Prostate gland (tissue), 2 donors: ENCODE measurements at places on chromosomes 1 and 21.

DNA sequence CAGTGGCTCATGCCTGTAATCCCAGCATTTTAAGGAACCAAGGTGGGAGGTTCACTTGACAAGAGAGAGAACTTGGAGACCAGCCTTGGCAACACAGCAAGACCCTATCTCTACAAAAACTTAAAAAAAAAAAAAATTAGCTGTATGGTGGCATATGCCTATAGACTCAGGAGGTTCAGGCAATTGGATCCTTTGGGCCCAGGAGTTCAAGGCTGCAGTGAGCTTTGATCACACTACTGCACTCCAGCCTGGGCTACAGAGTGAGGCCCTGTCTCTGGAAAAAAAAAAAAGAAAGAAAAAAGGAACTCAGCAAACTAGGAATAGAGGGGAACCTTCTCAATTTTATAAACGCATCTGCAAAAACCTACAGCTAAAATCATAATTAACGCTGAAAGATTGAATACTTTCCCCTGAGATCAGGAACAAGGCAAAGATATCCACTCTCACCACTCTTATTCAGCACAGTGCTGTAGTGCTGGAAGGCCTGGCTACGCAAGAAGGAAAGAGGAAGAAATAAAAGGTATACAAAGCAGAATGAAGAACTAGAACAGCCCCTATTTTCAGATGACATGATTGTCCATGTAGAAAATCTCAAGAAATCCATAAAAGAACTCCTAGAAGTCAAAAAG lies 21.6 kb downstream of the HSF2BP start:
- no peak for DNase-seq

DNA sequence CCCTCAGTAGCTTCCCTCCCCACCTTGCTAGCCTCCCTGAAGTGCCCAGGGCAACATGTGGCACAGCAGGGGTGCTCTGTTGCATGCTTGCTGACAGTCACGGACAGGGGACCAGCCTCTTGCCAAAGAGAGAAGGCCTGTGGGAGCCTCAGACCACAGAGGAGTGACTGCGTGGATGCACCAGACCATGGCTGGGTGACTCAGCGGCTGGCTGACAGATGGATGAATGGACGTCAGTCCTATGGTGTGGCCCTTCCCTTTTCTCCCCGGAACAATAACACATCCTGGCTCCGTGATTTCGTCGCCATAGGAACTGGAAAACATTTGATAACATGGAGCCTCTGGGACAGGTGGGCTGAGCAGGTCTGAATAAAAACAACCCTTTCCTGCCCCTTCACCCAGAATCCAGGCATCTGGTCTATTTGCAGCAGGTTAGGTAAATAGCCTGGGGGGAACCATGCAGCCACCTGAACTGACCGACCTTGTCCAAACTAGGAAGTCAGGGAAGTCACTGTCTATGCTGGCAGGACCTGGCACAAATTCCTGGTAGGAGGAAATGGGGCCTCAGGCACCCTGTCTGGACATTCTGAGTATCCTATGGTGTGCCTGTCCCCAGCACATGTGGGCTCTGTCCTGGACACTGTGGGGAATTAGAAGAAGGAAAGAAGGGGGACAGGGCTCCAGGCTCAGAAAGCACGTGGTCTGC lies 53.3 kb downstream of the NENF start:
- DNase-seq = no peak

DNA sequence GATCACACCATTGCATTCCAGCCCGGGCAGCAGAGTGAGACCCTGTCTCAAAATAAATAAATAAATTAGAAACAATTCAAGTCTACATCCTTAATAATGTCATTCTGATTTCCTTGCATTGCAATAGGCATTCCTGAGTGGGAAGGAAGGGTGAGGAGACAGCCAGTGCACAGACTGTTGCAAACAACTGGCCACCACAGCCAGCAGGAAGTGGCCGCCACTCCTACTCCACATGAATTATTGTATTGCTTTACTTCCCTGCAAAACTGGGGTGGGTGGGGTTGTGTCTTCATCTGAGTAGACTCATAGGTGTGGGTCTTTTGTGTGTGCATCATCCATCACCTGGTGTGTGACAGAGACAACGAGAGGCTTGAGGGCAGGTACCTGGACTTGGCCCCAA lies 60.1 kb downstream of the OPTC start:
- DNase-seq = no peak

DNA sequence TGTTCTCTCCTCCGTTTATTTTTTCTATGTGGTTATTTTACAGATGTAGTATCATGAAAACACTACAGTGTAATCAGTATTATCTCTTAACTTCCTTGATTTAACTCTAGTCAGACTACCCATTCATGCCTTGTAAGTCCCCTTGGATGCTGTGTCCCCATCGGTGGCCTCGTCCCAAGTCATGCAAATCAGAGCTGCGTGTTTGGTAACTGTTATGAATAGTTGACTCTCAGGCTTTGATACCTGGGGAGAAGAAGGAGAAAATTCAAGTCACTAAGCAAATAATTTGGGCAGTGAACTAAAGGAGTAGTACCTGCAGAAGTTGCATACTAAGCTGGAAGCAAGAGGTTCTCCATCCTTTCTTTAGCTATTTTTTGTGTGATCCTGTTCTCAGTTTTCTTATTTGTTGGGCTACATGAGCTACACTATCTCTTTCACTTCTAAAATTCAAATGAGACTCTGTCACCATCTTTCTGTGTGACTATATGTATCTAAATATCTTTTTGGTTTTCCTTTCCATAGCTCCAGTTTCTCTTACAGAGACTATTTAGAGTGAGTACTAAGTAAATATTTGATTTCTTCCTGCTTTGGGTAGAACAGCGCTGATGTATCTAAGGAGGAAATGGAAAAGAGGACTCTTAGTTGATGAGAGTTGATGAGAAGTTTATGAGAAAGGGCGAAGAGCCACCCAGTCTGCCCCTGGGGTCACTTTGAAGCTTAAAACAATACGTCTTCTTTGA lies 50.9 kb downstream of the VANGL2 start:
- DNase-seq = no peak

DNA sequence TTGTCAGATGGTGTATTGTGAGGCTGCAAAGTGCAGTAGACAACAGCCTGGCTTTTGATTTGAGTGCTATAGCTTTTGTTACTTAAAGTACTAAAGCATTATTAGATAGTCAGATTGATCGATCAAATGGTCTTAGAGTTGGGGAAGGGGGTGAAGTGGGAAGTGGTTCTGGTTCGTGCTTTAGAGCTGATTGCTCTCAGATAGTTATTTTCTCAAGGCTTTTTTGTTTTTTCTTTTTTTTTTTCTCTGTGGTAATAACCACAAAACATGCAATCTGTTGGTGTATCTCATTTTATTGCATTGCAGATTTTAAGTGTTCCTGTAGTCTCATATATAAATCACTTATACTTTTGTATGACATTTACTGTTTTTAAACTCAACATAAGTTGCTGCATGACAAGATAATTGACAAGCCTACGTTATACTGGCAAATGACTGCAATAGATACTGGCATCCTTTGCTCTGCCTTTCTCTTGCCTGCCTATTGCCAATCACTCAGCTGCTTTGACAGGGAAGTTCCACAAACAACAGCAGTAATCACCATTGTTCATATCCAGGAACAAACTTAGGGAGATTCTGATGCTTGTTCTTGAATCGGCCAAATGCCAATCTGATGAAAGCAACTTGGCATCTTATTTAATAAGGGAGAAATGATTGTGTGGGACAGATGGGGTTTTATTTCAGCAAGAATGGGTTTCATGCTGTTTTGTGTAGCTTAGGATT lies 125.0 kb upstream of the B3GALT2 start:
- DNase-seq = no peak

DNA sequence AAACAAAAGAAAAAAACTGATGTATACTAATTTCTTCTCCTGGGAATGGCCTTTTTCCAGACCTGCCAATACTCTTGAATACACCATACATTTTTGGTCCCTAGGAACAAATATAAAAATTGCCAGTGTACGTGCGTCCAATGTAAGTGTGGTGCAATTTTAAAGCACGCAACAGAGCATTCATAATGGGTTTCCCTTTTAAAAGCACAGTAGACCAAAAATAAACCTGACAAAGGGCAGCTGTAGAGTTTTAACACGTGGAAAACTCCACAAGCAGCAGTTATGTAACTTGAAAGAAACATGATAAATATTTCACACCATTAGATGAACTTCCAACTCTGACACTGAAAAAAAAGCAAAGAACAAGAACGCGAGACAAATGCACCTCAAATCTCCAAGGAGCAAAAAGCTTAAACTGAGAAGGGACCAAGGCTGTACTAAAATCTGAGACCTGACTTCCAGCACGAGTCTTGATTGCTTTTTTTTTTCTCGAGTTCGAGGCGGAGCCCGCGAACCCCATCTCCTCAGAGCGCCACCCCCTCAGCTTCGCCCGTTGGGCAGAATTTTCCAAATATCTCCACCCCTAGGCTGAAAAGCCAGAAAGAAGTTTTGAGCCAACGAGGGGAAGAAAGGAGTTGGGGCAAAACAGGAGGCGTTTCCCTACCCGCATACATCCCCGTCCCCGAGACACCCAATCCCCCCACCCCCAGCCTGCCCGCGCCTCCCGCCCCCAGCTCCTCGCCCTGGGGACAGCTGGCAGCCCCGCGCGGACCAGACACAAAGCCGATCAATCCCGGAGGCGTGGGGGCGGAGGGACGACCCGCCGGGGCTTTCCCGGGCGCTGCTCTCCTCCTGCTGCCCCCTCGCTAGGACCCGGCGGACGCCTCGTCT lies at the start of gene JAM2:
Gene JAM2 (plus strand): TSS at position 599 of the 891 bp plus-strand sequence. CDS start 564 bp downstream, outside the sequence.
- DNase-seq = no peak

DNA sequence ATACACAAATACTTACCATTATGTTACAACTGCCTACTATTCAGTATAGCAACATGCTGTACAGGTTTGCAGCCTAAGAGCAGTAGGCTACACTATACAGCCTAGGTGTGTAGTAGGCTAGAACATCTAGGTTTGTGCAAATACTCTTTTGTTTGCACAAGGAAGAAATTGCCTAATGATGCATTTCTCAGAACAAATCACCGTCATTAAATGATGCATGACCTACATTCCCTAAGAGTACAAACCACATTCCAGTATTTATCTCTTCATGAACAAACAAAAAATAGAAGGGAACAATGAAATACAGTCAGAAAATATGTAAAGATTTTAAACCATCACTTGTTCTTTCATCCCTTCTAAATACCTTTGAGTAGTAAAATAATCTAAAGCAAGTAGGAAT lies 109.7 kb upstream of the HP1BP3 start:
- peak; percentile 7 for DNase-seq

DNA sequence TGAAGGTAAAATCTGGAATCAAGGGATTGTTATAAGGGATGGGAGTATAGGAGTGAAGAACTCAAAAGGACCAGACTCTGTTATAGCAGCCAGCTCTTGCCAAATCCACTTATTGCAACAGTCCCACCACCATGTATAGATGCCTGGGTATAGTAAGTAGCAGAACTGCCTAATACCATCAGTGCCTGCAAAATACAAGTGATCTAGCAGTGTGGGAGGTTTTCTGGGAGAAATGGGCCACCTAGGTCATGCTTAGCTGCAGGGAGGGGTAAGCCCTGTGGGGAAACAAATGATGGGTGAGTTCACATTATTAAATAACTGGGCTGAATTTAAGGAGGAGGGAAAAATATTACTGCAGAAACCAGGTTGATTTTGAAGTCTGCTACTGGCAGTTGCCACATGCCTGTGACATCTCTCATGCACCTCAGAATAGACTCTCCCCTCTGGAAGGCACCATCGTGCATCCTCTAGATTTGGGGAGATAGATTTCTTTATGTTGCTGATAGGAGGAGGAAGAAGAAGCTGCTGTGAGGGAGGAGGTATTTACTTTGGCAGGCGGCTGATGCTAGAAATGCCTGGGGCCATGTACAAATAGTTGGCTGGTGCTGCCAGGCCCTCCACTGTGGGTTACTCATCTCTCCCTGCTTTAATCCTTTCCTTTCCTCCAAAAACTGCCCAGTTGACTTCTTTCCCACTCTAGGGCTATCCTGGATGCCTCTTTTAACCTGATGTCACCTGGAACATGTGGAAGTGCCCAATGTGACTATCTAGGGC lies 27.5 kb downstream of the HLX start:
- no peak for DNase-seq

- peak; percentile 91 for DNase-seq
Observed at GRCh38 chr1:999725-1000356, at the start of gene HES4. Gene HES4 (minus strand): TSS chr1:1000097. CDS start chr1:999973, 124 bp downstream.

DNA sequence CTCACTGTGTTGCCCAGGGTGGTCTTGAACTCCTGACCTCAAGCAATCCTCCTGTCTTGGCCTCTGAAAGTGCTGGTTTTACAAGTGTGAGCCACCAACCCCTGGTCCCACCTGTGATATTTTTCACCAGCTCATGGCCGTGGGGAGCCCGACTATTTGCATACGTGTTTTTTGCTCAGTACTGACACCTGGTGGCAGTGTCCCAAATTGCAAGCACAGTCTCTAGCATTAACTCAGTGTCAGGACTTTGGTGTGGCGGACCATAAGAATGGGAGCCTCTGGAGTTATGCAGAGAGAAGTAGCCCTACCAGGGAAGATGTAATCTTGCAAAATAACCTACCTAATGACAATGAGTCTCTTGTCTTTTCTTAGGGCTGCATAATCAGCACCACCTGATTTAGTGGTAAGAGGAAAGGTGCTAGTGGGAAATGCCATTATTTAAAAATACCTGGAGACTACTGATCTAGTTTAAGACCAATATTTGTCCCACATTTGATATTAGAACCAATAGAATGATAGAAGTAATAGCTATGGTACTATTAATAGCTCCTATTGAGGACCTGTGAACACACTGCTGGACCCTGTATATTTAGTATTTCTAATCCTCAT lies 305.4 kb downstream of the DISC1 start:
- DNase-seq = no peak

GRCh38 chr1:201560328-201561194 lies 21.6 kb downstream of the NAV1 start:
- DNase-seq = no peak

GRCh38 chr1:9062021-9062471 lies 7.4 kb downstream of the SLC2A5 start:
- DNase-seq = no peak

GRCh38 chr1:203281851-203282661 lies 23.3 kb upstream of the BTG2 start:
- no peak for DNase-seq

DNA sequence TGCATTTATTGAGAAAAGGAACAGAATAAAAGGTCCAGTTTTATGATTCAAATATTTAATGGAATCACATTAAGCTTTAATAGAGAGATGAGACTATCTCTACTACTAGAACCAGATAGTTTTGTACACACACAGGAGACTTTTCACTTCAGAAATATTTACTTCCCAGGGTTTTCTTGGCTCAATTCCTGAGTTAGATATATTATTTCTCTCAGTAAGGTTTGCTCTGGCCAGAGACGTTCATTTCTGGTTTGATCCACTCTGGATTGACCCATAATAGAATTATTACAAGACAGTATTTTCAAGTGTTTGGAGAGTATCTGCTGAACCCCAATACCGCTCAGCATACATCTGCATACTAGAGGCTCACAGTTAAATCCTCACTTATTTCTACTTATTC lies 1.3 kb upstream of the RCOR3 start:
- DNase-seq = no peak

DNA sequence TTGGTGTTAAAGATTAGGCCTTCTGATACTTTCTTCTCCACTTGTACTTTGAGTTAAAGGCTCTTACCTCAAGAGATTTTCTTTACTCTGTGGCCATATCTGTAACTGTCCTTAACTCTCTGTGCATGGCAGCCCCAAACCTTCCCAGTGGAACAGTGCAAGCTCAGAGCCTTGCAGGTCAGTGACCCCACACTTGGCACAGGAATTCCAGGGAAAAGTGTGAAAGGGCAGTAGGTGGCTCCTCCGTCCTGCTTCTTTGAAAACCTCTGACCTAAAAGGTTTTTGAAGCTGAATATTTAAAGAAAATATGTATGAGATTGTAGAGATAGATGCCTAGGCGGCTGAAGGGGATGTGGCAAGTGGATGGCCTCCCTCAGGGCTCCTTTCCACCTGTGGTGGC lies 26.3 kb downstream of the ITSN1 start:
- no peak for DNase-seq

GRCh38 chr1:105894006-105894405 lies 1162.5 kb upstream of the PRMT6 start:
- DNase-seq = no peak
